ENCODE measurements at places on chromosomes 7 and 10.

GRCh38 chr7:111893190-111893589, 313.0 kb downstream of the DOCK4 start:
- no peak for DNase-seq

DNA sequence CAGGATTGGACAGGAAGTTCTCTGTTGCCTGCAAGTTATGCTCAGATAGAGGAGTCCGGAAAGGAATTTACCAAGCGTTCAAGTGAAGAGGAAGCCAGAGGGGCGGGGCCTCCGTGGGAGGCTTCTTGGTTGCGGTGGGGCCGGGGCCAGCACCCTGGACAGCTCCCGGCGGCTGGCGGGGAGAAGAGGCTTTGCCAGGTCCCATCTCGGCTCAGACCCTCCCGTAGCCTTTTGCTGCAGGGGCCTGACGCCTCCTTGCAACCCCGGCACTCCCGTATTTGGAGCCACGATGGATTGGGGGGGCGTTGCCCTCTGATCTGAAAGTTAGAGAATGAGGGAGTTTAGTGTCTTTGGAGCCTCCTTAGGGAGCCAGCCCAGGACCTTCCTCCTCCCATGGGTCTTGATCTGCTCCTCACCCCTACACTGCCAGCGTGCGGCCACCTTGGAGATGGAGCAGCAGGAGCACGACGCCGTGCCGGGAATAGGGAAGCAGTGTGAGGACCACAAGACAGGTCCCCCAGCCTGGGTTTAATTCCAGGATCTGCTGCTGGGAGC, 3.1 kb upstream of the SLC18A3 start:
- peak; percentile 51 for DNase-seq

GRCh38 chr10:86506062-86506461, 15.5 kb downstream of the WAPL start:
- DNase-seq = no peak

DNA sequence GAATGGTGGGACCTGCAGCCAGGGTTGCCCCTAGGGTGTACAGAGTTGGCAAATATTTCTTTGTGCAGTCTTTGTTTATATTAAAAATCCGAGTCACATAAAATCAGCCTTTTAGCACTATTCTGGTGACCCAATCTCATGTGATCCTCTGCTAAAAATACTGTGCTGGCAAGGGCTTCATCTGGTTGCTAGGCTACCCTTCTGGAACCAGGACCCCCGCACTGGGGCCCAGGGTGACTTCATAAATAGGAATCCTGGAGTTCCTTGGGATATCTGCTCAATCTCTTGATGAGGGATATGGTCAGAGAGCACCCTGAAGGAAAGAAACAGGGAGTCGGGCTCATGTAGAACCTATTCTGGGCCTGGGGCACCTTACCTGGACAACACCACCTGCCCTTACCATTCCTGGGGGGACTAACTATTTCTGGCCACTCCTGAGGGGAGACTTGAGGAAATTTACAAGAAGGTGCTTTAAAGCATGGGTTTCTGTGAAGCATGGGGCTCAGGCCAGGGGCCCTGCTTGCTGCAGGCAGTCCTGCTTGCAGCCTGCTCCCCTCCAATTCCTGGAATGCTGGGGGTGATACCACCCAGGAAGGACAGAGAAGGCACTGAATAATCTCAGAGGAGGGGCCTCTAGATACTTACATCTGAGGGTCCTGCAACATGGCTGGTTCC, 44.7 kb downstream of the SH2D4B start:
- no peak for DNase-seq

- DNase-seq = no peak
Observed at GRCh38 chr7:69060516-69060915, 537.8 kb upstream of the AUTS2 start.

GRCh38 chr7:141452911-141453310, 98.3 kb upstream of the AGK start:
- no peak for DNase-seq

- no peak for DNase-seq
Observed at GRCh38 chr10:100146875-100147650, 38.8 kb downstream of the ERLIN1 start.

GRCh38 chr10:5683065-5683464, 1.6 kb upstream of the TASOR2 start:
- DNase-seq = no peak

GRCh38 chr7:12013983-12014382, 182.0 kb upstream of the THSD7A start:
- no peak for DNase-seq

- no peak for DNase-seq
Observed at GRCh38 chr10:80324086-80324485, 32.5 kb downstream of the DYDC1 start.

DNA sequence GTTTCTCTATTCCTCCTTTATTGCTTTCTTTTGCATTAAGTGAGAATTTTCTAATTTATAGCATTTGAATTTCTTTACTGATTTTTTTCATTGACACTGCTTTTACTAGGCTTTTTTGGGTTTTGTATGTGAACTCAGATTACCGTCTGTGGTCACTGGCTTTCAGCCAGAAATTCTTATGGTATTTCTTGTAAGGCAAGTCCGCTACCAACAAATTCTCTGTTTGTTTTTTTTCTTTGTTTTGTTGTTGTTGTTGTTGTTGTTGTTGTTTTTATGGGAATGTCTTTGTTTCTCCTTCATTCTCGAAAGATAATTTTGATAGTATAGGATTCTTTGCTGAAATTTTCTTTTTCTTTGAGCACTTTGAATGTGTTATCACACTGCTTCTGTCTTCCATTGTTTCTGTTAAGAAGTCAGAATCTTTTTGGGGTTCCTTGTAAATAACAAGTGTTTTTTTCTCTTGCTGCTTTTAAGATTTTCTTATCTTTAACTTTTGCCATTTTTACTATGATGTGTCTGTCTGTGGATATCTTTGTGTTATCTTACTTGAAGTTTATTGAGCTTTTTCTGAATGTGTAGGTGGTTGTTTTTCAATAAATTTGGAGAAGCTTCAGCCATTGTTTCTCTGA, 7.2 kb downstream of the NET1 start:
- DNase-seq = no peak

GRCh38 chr7:134602881-134603451, 43.7 kb upstream of the BPGM start:
- DNase-seq = no peak

GRCh38 chr7:79778786-79779770, 325.6 kb upstream of the MAGI2 start:
- no peak for DNase-seq

- no peak for DNase-seq
Observed at GRCh38 chr7:18566829-18567228, 71.3 kb downstream of the HDAC9 start.

DNA sequence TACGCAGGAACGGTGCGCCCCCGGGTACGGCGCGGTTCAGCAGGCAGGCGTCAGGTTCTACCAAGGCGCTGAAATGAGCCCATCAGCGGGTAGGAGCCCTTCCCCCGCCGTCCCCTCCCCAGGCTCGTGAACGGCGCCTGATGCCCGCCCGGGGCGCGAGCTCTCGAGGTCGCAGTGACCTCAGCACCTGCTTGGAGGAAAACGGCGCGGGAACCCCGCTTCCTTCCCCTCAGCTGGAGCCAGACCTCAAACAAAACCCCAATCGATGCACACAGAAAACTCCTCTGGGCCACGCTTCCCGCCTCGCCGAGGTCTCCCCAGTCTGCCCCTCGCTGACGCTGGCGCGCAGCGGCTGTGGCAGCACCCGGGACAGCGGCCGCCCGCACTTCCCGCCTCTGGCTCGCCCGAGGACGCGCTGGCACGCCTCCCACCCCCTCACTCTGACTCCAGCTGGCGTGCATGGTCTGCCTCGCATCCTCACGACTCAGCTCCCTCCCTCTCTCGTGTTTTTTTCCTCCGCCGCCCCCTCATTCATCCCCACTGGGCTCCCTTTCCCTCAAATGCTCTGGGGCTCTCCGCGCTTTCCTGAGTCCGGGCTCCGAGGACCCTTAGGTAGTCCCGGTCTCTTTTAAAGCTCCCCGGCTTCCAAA, 514 bp upstream of the GAD2 start:
- no peak for DNase-seq

GRCh38 chr7:2820508-2820934, 23.6 kb downstream of the GNA12 start:
- DNase-seq = no peak

GRCh38 chr7:128132426-128133069, 101.3 kb upstream of the LRRC4 start:
- DNase-seq = no peak

GRCh38 chr7:34417781-34418180, 240.2 kb upstream of the NPSR1 start:
- no peak for DNase-seq

GRCh38 chr7:134203186-134203889, 76.2 kb downstream of the LRGUK start:
- DNase-seq = no peak

- no peak for DNase-seq
Observed at GRCh38 chr10:13347043-13347499, 1.0 kb downstream of the SEPHS1 start.

DNA sequence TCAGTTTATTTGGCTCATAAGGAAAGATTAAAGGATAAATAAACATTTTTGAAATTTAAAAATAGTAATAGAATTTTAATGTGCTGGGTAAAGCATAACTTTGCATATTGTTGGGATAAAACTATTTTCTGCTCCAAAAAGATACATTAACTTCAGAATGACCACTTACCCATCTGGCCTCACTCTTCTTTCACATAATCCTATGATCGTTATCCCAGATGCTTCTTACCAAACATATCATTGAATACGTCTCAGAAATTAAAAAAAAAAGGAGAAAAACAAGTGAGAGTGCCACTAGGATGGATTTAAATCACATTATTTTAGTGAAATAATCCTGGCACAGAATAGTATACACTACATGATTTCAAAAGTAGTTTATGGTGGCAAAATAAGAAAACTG, 677.5 kb upstream of the ZWINT start:
- no peak for DNase-seq

DNA sequence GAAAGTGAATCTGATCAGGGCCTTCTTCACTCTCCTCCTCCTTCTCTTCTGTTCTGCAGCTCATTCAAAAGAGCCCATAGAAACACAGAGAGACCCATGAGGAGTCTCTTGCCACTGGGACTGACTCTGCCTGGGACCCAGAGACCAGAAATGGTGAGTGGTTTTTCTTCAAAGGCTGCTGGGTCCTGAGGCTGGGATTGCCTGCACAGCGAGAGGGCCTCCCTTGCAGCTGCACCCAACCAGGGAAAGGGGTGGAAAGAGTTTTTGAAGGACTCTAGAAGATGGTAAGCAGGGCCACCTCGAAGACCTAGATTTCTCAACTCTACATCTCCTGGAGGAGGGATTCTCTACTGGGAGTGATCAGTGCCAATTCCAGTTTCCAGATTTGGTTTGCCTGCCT, 15.5 kb upstream of the HOXA13 start:
- no peak for DNase-seq

GRCh38 chr7:95276114-95276513, 48.2 kb downstream of the PON1 start:
- no peak for DNase-seq

DNA sequence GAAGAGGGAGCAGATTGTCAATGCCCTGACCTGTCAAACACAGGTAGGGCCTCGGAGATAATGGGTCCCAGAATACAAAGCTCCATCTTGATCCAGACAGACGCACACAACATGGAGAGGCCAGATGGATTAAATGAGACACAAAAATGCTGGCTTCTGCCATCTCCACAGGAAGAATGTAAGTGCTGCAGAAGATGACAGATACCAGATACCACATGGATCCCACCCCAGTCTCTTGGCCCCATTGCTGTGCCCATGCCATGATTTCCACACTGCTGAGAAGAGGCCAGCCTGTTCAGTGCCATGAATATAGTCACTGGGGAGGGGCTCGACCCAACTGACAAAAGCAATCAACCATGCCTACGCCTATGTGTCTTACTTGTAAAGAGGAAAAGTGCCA, 487.9 kb downstream of the PARD3 start:
- no peak for DNase-seq

GRCh38 chr7:16170671-16171070, 250.7 kb downstream of the CRPPA start:
- DNase-seq = no peak

GRCh38 chr10:99535764-99536337, 3.1 kb downstream of the NKX2-3 start:
- DNase-seq = no peak

DNA sequence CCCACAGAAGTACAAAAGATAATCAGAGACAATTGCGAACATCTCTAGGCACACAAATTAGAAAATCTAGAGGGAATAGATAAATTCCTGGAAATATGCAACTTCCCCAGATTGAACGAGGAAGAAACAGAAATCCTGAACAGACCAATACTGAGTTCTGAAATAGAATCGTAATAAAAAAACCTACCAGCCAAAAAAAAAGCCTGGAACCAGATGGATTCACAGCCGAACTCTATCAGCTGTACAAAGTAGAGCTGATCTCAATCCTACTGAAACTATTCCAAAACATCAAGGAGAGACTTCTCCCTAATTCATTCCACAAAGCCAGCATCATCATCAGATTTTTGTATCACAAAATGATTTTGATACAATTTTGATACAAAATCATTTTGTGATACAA, 206.4 kb downstream of the REEP3 start:
- DNase-seq = no peak

DNA sequence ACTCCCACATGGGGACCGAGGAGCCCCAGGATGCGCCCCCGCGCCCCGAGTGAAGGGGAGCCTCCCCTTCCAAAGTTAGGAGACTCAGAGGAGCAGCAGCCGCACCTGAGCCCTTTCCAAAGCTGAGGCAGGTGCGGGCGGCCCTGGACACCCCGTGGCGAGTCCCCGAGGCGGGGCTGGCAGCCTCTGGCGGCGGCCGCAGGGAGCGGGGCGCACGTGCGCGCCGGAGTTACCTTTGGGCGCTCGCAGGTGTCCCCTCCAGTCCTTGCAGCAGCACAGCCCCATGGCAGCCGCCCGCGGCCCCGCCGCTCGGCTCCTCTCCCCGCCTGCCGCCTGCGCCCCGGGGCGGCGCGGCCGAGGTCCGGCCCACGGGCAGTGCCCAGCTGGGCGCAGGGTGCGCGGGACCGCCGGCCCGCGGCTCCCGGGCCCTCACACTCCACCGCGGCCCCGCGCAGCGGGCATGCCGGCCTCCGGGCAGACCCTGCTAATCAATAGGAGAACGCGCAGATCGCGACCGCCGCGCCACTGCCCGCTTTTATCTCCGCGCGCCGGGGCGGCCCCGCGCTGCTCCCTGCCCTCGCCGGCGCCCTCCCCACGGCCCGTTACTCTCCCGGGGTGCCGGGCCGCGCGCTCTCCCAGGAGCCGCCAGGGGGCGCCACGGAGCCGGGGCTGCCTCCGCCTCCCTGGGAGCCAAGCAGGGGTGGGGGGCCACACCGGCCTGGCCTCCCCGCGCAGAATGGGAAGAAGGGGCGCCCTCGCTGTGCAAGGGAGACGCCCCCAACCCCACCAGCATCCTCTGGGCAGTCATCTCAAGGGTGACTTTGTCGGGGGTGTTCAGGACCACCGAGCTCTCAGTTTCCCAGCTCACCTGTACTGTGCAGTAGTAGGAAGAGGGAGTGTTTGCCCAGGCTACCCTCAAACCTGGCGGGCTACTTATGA, 80.8 kb downstream of the ARHGAP22 start:
- DNase-seq = no peak

Measured in stimulated activated CD4-positive, alpha-beta T cell treated with anti-CD3 and anti-CD28 coated beads, Interleukin-12 subunit alpha, Interleukin-12 subunit beta, amount 100 ng/mL, for 4 hours (primary cell).